WERI-Rb-1 (cell line): ENCODE measurements at places on chromosomes 1 and 21.

- DNase-seq = no peak
Observed at GRCh38 chr1:118337346-118337745, 152.3 kb upstream of the SPAG17 start.

GRCh38 chr1:228798035-228798434, 62.8 kb downstream of the RHOU start:
- DNase-seq = no peak

DNA sequence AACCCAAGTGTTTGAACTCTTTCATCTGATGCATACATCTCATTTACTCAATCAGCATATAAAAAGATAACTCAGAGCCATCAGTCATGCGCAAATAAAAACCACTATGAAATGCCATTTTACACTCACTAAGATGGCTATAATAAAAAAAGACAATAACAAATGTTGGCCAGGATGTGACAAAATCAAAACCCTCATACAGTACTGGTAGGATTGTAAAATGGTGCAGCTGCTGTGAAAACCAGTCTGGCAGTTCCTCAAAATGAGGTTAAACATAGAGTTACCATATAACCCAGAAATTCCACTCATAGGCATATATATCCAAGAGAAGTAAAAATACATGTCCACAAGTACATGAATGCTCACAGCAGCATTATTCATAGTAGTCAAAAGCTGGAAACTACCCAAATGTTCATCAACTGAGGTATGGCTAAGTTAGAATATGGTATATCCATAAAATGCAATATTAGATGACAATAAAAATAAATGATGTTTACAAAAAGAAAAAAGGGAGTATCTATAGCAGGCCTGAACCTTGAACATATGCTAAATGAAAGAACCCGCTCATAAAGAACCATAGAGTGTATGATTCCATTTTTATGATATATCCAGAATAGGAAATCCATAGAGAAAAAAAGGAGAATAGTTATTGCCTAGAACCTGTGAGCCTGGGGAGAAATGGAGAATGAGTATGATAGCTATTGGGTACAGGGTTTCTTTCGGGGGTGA, 265.1 kb downstream of the SIPA1L2 start:
- no peak for DNase-seq

DNA sequence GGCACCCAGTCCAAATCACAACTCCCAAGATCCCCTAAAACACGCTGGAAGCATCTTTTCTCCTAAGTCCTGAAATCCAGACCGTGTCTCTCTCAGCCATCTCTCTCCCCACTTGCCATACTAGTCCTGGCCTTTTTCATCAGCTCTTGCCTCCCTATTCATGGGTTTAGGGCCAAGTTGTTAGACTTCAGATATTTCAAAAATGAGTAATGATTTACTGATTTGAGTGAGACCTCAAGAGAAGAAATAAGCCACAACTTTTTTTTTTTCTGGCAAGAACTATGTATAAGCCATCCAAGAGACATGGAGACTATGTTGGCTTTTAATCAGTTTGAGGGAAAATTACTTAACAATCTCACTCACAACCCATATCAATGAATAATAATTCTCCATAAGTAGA, 62.5 kb downstream of the TBX15 start:
- no peak for DNase-seq

GRCh38 chr1:235881930-235882700, 15.4 kb upstream of the LYST start:
- DNase-seq = no peak

GRCh38 chr1:71203241-71203640, 122.4 kb upstream of the ZRANB2 start:
- no peak for DNase-seq

DNA sequence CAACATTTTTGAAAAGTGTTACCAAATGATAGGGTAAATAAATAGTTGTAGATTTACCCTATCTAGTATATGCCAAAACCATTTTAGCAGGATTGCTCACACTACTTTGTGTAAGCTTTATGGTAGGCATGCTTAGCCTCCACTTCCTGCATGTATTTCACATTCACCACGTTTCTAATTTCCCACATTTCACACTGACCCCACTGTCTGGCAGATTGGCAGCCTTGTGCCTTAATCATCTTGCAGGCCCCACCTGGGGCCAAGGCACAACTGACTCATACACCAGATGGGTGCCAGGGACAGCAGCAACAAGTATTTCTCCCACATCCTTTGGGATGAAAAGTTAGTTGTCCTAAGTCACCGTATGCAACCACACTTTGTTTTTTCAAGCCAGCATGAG, 21.2 kb upstream of the CENPF start:
- no peak for DNase-seq

DNA sequence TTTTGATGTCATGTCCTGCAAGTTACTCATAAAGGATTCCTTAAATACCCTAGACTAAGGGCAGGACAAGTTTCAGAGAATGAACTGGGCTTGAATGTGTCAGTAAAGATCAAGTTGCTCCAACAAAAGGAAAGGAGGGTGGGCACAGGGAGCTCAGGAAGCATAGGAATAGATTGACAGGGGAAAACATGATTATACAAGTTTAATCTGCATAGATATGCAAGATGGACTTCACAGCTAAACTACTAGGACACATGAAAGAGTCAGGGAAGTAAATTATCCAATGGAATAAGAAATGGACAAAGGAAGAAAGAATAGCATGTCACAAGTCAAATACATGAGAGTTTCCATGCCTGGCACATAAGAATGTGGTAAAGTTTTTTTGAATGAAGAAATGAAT, 203.9 kb upstream of the SAMSN1 start:
- DNase-seq = no peak

DNA sequence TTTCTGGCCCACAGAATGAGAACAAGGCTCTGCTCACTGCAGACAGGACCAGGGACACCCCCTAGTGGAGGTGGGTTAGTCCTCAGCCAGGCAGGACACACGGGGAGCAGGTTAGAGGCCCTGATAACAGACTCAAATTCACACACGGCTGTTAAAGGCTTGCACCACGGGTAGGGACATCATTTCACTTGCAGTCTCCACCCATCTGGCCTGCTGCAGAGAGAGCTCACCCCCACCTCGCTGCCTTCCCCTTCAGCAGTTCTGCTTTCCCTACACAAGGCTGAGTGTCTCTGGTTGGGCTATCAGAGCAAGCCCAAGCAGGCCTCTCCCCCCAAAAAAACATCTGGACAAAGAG, 20.6 kb downstream of the MEF2D start:
- DNase-seq = no peak

- no peak for DNase-seq
Observed at GRCh38 chr1:21344750-21345443, 54.6 kb upstream of the ECE1 start.

GRCh38 chr1:161840363-161840762, 74.2 kb downstream of the ATF6 start:
- DNase-seq = no peak

GRCh38 chr1:21860971-21861370, 48.9 kb downstream of the LDLRAD2 start:
- DNase-seq = no peak

DNA sequence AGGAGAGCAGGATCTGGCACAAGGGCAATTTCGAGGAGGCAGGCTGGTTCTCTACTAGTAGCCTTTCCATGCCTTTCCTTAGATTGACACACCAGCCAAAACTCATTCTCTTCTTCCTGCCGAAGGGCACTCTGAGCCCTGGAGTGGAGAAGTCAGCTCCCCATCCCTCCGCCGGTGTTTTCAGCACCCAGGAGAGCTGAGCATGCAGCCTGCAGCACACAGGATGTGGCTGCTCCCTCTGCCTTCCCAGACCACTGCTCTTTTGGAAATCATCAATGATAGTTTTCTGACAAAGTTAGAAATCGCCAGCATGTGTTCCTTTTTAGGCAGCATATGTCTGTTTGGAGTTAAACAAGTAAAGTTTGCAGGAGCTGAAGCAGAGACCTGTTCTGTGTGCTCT, 11.7 kb downstream of the RNU5D-1 start:
- no peak for DNase-seq

DNA sequence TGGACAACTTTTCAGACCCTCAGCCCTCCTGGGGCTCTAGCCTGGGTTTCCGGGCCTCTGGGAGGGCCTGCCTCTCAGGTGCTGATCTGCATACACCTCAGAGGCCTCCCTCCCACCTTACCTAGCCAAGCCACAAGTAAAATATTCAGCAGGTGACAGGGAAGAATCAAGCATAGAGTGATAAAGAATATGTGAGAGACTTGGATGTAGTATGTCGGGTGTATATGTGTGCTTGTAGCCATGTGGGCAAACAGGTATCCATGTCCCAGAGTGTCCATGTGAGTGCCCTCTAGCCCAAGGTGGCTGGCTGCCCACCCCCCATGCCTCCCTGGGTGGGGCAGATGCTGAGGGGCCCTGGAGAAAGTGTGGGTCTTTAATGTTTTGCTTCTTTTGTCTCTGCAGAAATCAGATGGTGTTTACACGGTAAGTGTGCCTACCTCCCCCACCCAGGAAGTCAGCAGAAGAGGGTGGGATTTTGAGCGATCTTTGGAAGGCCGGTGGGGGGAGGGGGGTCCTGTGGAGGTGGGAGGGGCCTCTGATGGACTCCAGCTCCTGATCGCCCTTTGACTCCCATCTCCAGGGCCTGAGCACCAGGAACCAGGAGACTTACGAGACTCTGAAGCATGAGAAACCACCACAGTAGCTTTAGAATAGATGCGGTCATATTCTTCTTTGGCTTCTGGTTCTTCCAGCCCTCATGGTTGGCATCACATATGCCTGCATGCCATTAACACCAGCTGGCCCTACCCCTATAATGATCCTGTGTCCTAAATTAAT, 3.4 kb downstream of the FCER1G start:
- no peak for DNase-seq

DNA sequence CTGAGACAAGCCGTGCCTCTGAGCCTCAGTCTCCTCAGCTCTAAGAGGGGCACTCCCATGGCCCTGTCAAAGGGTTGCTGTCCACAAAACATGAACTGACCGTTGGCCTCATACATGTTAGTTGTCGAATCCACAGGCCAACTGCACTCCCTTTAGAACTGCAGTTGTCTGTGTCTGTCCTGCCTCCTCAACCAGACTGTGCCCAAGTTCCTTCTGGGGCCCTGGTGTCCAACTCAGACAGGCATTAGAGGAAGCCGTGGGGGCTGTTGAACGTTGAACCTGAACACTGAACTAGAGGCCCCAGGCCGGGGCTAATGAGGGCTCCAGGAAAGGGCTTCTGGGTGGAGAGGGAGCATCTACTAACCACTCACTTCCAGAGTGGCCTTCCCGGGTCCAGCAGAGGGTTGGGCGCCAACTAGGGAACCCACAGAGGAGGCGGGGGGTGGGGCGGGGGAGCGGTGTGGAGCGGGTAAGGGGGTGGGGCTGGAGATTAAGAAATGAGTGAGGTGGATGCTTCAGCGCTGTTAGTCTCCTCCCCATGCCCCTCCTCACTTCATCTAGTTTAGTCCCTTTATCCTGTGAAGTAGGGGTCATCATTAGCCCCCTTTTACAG, at the start of gene RAB42:
Gene RAB42, plus strand, starts transcription at position 558 of the 613 bp plus-strand sequence. CDS start 247 bp downstream, outside the sequence.
- peak; percentile 66 for DNase-seq

- no peak for DNase-seq
Observed at GRCh38 chr1:77966291-77966690, 12.6 kb downstream of the FUBP1 start.

GRCh38 chr1:27555700-27556424, 48.1 kb downstream of the AHDC1 start:
- DNase-seq = no peak

GRCh38 chr1:59730759-59731478, 83.8 kb upstream of the HOOK1 start:
- DNase-seq = no peak

DNA sequence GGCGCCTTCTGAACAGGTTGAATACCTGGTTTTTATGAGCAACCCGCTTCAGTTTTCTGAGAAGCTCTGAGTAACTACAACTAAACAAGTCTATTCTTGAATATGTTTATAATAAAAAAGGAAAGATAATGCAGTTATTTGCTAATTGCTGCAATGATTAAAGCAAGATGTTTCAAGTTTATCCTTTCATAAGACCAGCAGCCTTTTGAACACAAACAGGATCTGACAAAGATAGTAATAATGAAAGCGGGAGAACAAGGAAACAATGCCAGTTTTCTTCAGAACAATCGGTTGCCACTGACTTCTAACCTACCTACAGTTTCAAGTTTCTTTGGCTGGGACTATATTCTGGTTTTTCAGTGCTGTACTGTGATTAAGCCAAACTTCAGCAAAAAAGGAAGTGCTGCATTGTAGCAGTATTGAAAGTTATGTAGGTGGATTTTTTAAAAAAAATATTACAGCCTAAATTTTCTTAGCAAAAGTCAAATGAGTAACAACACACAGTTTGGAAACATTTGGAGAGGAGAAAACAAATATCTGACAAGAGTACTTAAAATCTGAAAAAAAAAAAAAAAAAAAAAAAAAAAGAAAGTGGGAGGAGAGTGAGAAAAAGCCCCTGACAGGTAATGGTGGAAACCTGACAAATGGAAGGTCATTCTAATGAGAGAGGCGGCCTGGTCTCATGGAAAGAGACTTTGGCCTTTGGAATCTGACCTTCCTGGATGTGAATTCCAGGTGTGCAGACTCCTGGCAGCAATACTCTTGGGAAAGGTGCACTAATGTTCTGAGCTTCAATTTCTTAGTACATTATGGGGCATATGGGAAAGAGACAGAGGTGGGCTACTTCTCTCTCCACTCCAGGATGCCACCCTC, 11.4 kb downstream of the KCNJ15 start:
- no peak for DNase-seq

- no peak for DNase-seq
Observed at GRCh38 chr21:16192902-16193301, 463.1 kb downstream of the USP25 start.

GRCh38 chr1:226555092-226555491, 6.5 kb downstream of the STUM start:
- DNase-seq = no peak

- no peak for DNase-seq
Observed at GRCh38 chr1:54606096-54606989, 17.0 kb downstream of the FAM151A start.

GRCh38 chr1:9120312-9120958, 8.5 kb downstream of the GPR157 start:
- DNase-seq = no peak

DNA sequence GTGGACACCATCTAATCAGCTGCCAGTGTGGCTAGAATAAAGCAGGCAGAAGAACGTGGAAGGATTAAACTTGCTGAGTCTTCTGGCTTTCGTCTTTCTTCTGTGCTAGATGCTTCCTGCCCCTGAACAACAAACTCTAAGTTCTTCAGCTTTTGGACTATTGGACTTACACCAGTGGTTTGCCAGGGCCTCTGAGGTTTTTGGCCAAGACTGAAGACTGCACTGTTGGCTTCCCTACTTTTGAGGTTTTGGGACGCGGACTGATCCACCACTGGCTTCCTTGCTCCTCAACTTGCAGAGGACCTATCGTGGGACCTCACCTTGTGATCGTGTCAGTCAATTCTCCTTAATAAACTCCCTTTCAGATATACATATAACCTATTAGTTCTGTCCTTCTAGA, 696.1 kb upstream of the NCAM2 start:
- no peak for DNase-seq
